ENCODE measurements at places on chromosomes 7 and 10. TPM values are rescaled to one million over a fixed set of nuclear protein-coding genes. Genes with fewer than 3 reads are reported as not detected.
A peak's percentile ranks its signal among the peaks of the same experiment; 100 is the strongest.

The KIAA1217 gene
- 12.8 TPM for total RNA-seq

DNA sequence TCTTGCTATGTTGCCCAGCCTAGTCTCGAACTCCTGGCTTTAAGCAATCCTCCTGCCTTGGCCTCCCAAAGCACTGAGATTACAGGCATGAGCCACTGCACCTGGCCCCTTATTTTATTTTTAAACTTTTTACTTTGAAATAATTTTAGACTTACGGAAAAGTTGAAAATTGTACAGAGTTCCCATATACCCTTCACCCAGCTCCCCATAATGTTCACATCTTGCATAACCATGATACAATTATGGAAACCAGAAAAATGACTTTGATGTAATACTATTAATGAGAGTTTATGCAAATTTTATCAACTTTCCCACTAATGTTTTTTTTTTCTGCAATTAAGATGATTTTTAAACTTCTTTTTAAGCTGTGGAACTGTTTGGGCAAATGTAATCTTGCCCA is 58.3 kb downstream of the CDH23 start:
- no peak for DNase-seq

The IKZF1 gene
- total RNA-seq = 43.5 TPM

DNA sequence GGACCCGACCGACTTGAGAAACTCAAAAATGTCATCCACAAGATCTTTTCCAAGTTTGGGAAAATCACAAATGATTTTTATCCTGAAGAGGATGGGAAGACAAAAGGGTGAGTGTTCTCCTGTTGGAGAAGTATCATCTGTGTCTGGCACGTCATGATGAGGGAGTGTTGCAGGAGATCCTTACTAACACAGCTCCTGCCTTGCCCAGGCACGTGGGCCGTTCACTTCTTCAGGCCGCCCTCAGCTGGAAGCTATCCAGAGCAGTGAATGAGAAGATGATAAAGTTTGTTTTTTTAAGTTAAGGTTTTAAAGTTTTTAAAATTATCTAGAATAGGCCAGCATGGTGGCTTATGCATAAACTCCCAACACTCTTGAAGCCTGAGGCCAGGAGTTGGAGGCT is 6.2 kb downstream of the EIF3B start:
- no peak for DNase-seq

DNA sequence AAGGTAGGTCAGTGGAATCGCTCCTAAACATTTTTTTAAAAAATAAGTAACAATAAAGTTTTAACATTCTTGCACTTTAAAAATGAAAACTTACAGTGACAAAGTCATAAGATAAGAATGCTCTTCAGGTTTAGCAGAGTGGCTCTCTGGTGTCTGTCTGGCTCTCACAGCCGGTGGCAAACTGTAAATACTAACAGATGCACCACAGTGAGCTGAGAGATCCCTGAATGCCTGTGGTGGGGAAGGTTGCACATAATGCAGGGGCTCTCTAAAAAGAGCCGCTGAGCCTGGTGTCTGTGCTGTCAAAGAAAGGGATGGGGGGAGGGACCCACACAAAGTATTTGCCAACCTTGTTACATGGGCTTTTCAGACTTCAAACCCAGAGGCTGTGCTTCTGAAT is 498.3 kb downstream of the CCSER2 start:
- DNase-seq = no peak

DNA sequence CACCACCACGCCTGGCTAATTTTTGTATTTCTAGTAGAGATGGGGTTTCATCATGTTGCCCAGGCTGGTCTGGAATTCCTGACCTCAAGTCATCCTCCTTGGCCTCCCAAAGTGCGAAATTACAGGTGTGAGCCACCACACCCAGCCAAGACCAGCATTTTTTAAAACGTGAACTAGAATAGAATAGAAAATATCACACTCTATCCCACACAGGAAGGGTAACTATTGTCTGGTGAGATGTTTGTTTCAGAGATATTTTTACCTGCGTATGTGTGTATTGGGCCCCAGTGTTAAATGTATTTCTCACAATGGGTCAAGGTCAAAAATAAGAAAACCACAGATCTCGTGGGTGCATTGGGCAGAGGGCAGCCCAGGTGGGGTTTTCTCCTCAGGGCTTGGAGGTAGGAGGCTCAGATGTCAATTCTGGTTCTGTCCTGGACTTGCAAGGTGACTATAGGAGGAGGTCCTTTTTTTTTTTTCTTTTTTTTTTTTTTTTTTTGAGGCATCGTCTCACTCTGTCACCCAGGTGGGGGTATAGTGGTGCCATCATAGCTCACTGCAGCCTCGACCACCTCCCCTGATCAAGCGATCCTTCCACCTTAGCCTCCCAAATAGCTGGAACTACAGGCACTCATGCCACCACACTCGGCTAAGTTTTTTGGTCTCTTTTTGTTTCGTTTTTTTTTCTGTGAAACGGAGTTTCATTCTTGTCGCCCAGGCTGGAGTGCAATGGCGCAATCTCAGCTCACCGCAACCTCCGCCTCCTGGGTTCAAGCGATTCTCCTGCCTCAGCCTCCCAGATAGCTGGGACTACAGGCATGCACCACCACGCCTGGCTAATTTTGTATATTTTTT is 19.0 kb downstream of the SH2B2 start:
- DNase-seq = no peak

DNA sequence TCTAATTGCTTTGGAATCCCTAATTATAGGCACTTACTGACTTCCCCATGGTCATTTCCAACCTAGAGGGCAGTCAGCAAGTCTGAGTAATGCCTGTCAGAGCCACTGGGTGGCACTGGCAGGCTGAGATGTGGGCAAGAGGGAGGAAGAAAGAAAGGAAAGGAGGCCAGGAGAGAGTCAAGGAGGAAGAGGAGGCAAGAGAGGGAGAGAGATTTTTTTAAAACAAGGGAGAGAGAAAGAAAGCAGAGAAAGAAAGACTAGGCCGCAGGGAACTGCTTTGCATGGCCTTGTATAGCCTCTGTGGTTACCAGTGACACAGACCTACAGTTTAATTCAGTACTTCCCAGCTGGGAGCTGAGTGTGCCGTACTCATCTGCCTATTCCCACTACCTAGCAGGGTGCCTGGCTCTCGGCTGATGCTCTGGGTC is 210.4 kb upstream of the ADO start:
- DNase-seq = peak; percentile 46

DNA sequence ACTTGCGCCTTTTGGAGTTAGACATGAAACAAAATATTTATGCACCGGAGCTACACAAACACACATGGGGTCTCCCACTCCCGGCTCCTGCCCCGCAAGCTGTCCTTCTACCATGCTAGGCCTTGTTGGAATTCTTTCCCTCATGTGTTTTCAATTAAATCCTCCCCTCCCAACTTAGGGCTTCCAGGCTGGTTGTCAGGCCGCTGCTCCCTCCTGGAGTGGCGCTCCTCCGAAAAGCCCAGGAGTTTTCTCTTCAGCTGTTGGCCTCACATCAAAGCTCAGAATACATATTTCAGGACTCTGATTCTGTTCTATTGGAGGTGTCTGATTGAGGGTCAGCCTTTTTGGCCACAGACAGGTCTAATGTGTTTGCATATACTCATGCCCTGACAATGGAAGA is 113.3 kb downstream of the FANK1 start:
- no peak for DNase-seq

- no peak for DNase-seq
Measured at GRCh38 chr10:124033887-124034218, 59.5 kb downstream of the CHST15 start.

- no peak for DNase-seq
Measured at GRCh38 chr10:80502621-80503583, 34.8 kb upstream of the SH2D4B start.

GRCh38 chr7:57348646-57349269 is 101.2 kb upstream of the ZNF716 start:
- no peak for DNase-seq

The CALY gene
- not detected for total RNA-seq

DNA sequence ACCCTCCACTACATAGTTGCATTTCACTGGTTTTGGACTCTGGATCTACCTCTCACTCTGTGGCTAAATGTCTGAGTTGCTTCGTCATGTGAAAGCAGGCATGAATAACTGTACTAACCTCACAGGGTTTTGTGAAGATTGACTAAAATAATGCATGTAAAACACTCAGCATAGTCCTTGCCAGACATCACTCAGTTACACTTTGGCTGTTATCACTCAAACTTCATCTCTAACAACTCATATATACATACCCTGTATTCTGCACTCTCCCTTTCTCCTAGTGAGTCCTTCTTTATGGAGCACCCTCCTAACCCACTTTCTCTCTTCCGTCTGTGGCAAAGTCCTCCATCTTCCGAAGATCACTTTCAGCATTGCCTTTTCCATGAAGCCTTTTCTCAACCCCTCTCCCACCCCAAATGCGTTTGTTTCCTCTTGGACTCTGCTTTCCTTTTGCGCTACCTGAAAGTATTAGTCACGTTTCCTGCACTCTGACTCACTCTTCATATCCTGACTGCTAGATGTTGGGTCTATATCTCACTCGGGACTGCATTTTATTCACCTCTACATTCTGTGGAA is 72.6 kb downstream of the OSBPL3 start:
- no peak for DNase-seq

The TRIM56 gene
- total RNA-seq = 15.6 TPM

GRCh38 chr10:127207081-127207480 is 10.7 kb upstream of the INSYN2A start:
- no peak for DNase-seq

GRCh38 chr10:11057448-11057847 is 39.8 kb downstream of the CELF2 start:
- no peak for DNase-seq

DNA sequence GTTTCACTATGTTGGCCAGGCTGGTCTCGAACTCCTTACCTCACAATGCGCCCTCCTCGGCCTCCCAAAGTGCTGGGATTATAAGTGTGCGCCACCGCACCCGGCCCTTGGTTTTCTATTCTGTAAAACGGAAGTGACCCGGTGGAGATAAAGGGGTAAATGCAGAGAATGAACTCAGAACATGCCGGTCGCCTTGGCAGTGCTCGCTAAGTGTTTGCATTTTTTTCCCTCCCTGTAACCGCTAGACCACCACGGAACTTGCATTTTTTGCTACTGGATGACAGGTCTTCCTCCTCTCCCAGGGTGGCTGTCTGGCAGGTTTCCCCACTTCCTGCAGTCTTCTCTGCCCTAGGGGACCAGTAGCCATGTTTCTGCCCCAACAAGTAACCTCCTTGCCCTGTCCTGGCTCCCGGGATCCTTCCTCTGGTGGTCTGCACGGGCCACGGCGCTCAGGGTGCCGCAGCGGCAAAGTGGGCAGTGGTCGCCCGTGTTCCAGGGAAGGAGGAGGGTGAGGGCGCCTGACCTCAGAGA is 18.8 kb upstream of the GNA12 start:
- no peak for DNase-seq

- no peak for DNase-seq
Measured at GRCh38 chr10:30294476-30295240, 54.4 kb downstream of the MTPAP start.

The SORBS1 gene
- 33.2 TPM for total RNA-seq

The TRIM74 gene
- not detected for total RNA-seq

DNA sequence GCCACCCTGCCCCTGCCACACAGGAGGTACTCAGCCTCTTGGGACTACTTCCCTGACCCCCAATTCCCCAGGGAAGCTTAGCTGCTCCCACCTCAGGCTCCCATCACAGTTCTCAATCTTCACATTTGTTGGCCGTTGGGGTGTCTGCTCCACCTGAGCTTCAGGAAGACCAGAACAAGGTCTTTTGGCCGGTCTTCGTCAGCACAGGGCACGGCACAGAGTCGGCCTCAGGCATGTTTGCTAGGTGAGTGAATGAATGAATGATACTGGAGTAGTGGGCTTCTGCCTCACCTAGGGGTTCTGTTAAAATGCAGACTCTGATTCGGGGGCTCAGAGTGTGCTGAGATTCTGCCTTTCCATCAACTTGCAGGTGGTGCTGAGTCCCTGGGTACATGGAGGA is 20.3 kb downstream of the GPRIN2 start:
- DNase-seq = no peak

DNA sequence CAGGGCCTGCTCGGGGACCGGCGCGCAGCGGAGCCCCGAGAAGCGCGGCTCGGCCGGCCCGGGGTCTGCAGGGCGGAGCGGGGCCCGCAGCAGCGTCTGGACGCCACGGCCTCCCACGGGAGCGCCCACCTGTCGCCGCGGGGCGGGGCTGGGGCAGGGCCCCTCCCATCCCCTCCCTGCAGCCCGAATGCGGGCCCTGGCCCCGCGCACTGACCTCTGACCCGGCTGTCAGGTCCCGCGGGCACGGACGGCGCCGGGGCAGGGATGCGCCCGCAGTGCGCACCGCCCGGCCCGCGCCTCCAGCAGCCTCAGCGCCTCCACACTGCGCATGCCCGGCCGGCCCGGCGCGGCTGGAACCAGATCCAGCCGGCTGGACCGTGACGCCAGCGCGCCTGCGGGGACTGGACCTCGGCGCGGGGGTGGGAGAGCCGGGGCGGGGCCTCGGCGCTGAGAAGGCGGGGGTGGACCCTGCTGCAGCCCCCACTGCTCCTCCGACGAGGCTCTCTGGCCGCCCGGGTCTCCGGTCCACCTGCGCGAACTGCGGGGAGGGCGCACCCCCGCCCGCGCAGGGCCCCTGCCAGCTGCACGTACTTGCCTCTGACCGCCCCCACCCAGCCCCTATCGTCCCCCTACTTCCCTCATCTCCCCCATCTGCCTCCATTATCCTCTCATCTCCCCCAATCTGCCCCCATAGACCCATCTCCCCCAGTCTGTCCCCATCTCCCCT is 16.1 kb upstream of the GPR146 start:
- DNase-seq = peak; percentile 90

DNA sequence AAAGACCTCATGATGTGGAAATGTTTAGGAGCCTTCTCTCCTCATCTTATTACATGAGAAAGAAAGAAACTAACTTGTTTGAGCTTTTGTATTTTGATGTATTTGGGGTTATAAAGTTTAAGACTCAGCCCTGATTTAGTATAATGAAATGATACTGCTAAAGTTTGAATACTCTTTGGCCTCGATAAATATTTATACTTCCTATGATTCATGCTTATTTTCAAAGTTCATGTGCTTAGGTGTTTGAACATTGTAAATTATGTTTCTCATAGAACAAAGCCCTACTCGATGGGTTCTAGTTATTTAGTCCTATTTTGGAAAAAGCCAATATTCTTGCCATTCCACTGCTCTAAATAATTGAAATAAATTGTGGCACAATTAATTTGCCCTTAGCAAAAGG is 303.2 kb downstream of the ZWINT start:
- no peak for DNase-seq

The SLC13A1 gene
- total RNA-seq = not detected

- no peak for DNase-seq
Measured at GRCh38 chr10:37865957-37866803, 8.8 kb upstream of the ZNF248 start.

The GPR146 gene
- total RNA-seq = 27.9 TPM
